ENCODE measurements at places on chromosomes 2 and 18.

DNA sequence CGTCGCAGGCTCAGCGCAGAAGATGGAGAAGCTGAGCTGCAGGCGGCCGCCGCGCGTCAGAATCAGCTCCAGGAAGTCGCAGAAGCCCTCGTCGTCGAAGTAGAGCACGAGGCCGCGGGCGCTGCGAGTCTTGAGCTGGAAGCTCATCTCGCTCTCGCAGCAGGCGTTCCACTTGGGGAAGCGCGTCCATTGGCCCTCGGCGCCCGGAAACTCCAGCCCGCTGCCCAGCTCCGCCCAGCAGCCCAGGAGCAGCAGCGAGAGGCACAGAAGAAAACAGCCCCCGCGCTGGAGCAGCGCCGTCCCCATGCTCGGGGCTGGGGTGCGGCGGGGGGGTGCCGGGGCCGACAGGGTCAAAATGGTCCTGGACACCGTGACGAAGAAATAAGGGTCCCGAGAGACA lies 4.0 kb downstream of the NRXN1 start:
- no peak for DNase-seq

DNA sequence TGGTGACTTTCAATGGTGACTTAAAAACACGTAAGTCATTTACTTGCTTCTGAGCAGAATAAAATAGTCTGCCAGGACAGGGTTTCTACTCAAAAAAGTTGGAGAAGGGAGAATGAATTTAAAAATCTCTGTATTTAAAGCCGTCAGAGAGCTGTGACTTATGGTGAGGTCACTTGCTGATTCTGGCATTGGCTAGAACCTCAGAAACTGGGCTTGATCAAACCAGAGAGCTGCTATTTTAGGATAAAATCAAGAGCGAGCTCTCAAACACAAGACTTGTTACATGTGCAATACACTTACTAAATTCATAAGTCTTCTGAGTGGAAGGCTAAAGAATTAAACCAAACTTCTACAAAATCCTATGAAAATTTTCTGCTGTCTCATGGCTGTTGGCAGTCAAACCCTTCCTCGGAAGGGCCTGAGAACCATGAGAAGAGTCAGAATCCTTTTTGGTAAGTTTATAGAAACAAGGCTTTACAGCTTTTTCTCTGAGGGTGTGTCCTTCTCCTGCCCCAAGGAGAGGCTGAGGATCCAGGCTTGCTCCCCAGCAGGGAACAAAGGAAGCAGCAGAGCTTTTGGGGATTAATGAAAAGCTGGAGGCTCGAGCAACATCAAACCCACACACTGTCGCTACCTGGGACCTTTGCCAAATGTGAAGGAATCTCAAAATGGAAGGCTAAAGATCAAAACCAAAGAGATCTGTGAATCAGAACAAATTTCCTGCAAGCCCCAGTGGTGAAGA lies 816.4 kb downstream of the SOCS6 start:
- no peak for DNase-seq

DNA sequence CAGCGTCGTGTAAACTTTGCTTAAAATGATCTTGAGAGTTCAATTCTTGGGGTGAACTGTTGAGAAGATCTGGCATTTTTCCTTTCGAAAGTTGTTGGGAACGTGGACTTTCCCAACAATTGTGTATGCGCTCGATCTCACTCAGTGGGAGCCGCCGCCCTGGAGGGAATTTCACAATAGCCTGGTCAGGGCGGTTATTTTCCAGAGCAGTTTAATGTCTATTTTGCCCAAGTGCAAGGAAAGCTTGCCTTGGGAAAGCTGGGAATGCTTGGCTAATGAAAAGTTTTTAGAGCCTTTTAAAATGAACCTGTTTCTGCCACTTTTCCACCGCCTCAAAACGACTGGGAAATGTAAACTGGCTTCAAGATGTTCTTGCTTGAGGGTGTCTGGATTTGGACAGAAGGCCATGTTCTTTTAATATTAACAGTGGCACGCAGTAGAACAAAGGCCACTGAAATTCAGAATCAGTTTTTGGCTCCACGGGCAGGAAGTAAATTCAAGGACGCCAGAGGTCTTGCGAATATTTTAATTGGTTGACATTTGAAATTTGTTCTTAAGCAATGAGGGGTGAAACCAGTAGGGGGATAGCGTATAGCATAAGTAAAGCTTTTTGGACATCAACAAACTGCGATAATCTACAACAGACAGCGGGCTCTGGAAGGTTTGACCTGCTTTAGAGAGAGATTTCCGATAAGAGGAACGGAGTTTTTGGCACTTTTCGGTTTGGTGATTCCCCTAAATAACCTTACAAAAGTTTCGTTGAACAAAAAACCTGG lies 1.2 kb downstream of the CFLAR start:
- DNase-seq, result peak; percentile 76

- DNase-seq, result no peak
Measured at GRCh38 chr2:20931346-20931745, 108.4 kb upstream of the LDAH start.

DNA sequence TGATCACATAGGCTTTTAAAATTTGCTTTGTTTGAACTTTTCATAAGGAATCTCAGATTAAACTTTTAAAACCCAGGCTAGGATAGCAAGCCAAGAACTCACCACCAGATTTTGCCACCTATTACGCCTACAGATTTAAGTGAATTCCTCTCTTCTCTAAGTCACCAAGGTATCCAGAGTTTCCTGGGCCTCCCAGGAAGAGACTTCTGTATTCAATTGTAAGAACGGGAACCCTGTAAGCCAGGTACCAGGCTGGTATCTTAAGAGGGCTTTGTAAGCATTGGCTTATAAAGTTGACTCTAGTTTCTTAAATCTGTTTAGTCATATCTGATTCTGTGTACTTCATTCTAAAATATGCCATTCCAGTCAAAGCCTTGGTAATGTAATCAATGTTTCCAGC lies 285.1 kb downstream of the MBD5 start:
- no peak for DNase-seq

DNA sequence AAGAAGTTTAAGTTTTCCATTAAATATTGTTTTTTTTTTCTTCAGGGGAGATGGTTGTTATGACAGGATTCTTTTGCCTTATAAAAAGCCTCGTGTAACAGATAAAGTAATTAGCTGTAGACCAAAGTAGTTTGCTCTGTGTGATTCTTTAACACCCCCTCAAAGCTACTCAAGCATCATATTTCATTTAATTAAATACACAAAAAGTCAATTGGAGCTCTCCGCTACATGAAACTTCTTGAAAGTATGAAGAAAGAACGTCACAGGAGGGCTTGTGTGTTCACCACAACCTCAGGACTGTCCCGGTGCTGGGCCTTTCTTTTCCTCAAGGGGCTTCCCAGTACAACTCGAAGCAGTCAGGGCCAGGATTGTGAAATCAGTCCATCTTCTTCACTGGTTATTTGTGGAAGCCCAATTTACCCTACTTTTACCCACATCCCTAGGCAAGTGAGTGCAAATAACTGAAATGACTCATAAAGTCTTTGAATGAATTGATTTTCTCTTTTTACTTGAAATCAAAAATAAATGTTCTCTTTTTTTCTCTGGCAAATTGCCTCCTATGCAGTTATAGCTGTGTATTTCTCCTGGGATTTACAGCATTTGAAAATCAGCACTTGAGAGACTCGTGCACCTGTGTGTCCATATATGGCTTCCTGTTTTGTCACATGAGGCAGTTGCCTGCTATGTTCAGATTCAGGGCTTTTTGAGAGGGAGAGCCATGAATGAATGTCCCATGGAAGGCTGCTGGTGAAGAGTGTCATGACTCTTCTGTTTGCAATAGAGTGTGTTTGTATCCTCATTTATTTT lies 48.6 kb downstream of the LINC00305 start:
- DNase-seq, result no peak

DNA sequence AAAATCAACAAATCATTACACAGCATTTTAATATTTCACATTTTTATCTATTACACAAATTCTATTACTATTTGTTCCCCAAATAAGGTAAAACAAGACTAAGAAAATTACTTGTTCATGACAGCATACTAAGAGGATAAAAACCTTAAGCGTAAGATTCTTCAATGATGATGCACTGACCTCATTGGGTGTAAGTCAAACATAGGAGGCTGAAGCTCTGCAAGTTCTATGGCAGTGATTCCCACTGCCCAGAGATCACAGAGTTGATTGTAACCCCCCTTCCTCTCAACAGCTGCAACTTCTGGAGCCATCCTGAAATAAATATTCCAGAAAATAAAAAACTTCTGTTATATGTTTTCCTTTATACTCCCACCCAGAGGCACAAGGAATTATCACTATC lies 82.2 kb upstream of the CDKL4 start:
- DNase-seq, result no peak

- DNase-seq, result no peak
Measured at GRCh38 chr2:189152483-189152882, 27.1 kb downstream of the COL5A2 start.

DNA sequence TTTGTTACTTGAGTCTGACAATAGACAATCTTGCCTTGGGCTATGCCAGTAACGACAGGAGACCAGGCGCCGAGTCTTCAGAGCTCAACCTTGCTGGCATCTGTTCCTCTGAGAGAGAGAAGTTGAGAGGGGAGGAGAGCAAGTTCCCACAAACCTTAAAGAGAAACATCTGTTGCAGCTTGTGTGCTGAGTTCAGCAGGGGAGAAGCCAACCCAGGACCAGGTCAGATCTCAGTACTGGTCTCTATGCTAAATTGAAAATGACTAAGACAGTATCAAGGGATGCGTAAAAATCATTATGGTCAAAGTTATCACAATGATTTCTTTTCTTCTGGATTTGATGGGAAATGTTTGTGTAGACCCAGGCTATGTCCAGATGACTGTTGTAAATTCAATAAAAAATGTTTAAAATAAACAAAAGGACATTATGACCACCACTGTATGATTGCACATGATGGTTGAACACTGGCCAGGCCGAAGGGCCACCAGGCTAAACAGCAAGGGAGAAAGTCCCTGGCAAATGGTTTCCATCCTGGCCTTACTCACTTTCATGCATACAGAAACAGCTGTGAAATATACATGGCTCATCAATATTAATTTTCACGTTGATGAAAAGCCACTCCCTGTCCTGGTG lies 100.3 kb upstream of the PMAIP1 start:
- DNase-seq, result no peak

GRCh38 chr18:76927223-76927725 lies 104.9 kb downstream of the ZNF236 start:
- no peak for DNase-seq

DNA sequence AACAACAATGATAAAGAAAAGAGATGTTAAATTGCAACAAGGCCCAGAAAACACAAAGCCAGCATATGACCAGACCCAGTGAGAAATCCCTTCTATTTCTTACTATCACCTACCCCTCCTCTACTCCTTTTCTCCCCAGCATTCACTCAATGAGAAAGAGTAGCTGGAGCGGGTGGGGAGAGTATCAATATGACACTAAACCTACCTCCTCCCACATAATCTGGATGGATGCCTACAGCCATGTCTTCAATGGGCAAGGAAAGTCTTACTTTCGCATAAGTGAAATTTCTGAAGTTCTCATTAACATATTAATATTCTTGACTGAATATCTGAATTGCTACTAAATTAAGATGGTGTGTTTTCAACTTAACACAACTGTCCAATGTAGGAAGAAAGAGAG lies 78.2 kb downstream of the AFF3 start:
- DNase-seq, result no peak

DNA sequence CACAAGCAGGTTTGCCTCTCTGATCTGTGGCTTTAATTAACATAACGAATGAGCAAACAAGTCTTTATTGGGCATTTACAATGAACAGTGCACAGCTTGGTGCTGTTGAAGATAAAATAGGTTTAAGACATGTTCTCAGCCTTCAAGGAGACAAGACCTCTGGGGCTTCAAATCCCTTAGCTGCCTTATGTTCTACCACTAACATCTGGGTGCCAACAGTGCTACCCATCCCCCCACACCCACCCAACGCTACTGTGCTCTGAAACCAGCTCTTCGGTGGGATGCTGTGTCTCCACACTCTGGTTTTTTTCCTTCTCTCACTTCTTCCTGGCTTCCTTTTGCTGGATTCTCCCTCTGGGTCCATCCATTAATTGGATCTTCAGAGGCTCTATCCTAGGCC lies 14.1 kb upstream of the B3GNT2 start:
- no peak for DNase-seq

DNA sequence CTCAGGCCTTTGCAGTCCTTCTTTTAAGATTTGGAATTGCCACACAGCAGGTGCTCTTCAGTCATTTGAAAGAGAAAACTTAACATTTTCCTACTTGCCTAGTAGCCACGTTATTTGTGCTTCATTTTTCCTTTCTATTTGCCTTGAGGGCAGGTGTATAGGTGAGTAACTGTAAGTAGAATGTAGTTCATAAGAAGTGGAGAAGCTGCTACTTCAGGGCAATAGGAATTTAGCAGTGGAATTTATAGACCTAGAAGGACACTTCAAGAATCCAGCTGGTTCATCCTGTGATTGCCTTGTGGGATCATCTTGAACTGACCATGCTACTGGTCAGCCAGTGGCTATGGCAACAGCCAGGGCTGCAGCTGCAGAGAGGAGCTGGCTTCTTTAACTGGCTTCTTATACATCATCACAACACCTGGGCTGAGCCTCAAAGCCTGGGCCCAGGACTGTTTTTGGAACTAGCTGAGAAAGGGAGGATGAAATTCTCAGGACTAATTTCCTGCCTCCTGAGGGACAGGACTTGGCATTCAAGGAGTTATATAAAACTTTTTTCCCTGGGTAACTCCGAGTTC lies 5.1 kb upstream of the LANCL1 start:
- no peak for DNase-seq

- DNase-seq, result no peak
Measured at GRCh38 chr2:217071416-217071815, 211.6 kb upstream of the TNP1 start.

GRCh38 chr18:46046126-46046525 lies 25.9 kb downstream of the PSTPIP2 start:
- DNase-seq, result no peak

DNA sequence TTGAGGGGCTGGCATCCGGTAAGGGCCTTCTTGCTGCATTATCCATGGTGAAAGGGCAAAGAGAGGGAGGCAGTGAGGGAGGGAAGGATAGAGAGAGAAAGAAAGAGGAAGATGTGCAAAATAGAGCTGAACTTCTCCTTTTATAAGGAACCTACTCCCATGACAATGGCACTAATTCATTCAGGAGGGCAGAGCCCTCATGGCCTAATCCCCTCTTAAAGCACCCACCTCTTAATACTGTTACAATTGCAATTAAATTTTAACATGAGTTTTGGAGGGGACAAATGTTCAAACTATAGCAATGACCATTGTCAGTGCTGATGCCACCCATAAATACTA lies 60.2 kb downstream of the CXCR4 start:
- no peak for DNase-seq

DNA sequence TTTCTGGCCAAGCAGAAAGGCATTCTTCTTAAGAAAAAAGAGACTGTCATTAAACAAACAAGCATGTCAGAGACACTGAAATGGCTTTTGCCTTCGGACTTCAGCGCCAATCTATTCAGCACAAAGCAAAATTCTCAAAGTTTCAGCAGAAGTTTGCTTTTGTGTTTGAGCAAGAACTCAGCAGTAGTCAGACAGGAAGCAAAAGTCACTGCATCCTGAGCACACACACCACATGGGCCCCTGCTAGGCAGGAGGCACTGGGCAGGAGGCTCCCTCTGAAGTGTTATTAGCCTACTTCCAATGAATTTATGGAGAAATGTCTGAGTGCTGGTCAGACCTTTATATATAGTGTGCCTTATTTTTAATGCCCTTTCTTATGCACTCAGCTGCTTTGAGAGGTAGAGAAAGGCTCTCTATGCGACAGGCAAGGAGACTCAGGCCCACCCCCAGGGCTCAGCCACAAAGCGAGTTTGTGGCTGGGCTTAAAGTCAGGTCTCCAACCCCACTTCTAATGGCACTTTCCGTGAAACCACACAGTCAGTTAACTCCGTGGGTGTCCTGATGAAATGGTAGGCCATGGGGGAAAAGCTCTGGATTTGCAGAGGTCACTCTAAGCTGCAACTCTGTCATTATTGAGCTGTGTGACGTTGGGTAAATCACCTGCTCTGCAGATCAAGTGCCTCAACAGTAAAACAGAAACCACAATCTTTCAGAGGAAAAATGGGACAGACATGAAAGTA lies 161.0 kb upstream of the TMEM200C start:
- no peak for DNase-seq

All from tibial nerve (tissue), 4 donors.